ENCODE measurements at places on chromosomes 3 and 15.

DNA sequence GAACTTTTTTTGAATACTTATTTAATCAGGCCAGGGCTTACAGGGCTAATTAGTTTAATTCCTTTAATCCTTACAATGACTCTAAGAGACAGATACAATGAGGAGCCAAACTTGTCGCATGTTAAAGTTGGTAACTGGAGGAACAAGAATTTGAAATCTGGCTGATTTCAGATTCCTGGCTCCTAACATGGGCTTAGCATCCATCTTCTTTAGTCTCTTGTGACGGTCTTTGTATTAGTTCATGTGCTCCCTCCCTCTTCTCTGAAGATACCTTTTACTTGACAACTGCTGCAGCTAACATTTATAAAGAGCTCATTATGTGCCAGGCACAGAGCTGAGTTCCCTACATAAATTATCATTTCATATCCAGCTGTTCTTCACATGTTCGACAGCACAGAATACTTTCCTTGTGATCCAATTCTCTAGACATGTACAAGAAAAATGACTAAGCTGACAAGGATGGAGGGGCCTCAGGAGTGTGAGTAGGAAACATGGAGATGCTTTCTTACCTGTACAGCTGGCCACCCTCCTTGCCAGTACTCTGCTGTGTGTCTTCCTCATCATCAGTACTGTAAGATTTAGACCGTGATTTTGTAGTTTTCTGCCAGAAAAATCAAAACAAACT is 206.8 kb upstream of the STRIT1 start:
- no peak overlapping the region for H3K27ac ChIP-seq
- no peaks in the 10 kb centered on the region for H3K4me1 ChIP-seq
- no peaks in the 10 kb centered on the region for H3K27me3 ChIP-seq
- no peak overlapping the region for H3K4me3 ChIP-seq

- DNase-seq = peak; percentile 36
- H3K4me3 ChIP-seq = no peak overlapping the region
- no peaks in the 10 kb centered on the region for H3K4me1 ChIP-seq
- H3K27me3 ChIP-seq = no peaks in the 10 kb centered on the region
- H3K36me3 ChIP-seq = no peaks in the 10 kb centered on the region
Observed at GRCh38 chr15:62254137-62254934, 89.3 kb upstream of the C2CD4B start.

DNA sequence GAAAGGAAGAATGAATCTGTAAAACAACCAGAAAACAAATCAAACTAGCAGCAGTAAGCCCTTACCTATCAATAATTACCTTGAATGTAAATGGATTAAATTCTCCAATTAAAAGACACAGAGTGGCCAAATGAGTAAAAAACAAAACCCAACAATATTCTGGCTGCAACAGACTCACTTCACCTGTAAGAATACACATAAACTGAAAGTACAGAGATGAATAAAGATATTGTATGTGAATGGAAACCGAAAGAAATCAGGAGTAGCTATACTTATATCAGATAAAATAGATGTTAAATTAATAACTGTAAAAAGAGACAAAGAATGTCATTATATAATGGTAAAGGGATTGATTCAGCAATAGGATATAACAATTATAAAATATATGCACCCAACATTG is 514.5 kb upstream of the DPPA4 start:
- no peak for DNase-seq
- no peaks in the 10 kb centered on the region for H3K4me1 ChIP-seq
- H3K36me3 ChIP-seq = no peaks in the 10 kb centered on the region
- no peaks in the 10 kb centered on the region for H3K27me3 ChIP-seq
- no peak overlapping the region for H3K4me3 ChIP-seq

DNA sequence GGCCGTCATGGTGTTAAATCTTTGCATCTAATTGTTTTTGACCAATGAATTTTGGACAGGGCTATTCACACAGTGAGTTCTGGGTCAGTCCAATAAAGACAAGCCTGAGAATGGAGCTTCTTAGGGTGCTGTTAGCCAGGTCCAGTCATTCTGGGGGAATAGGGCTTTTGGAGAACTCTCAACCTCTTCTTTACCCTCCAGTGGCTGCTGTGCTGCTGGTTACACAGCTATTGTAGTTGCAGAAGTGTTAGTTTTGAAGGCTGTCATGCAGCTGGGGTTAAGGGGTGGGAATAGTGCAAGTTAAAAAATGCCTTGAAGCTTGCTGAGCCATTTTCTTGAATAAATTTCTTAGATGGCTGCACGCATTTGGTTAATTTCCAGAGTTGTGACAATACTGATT is 89.9 kb downstream of the CHD2 start:
- no peaks in the 10 kb centered on the region for H3K27me3 ChIP-seq

- no peaks in the 10 kb centered on the region for H3K36me3 ChIP-seq
- no peak overlapping the region for H3K4me3 ChIP-seq
- DNase-seq = no peak
- H3K4me1 ChIP-seq = no peaks in the 10 kb centered on the region
- no peak overlapping the region for H3K27ac ChIP-seq
Observed at GRCh38 chr15:99753066-99753465, 19.8 kb upstream of the LYSMD4 start.

DNA sequence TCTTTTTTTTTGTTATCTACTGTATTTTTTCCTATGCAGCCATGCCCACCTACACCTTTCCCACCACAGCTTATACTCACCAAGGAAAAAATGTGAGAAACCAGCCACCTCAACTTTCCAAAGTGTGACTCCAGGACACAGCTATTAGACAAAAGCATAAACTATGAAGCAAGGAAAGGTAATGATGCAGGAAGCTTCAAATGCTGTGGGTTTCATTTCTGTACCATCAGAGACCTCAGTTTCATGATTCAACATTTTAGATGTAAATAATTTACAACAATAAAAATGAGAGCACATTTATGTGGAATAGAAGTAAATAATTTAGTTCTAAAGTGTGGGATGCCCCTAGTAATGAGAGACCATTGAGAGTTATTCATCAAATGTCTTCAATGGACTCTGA is 115.1 kb downstream of the CDIN1 start:
- DNase-seq = no peak
- H3K27ac ChIP-seq = no peak overlapping the region
- no peak overlapping the region for H3K4me3 ChIP-seq
- no peaks in the 10 kb centered on the region for H3K4me1 ChIP-seq

DNA sequence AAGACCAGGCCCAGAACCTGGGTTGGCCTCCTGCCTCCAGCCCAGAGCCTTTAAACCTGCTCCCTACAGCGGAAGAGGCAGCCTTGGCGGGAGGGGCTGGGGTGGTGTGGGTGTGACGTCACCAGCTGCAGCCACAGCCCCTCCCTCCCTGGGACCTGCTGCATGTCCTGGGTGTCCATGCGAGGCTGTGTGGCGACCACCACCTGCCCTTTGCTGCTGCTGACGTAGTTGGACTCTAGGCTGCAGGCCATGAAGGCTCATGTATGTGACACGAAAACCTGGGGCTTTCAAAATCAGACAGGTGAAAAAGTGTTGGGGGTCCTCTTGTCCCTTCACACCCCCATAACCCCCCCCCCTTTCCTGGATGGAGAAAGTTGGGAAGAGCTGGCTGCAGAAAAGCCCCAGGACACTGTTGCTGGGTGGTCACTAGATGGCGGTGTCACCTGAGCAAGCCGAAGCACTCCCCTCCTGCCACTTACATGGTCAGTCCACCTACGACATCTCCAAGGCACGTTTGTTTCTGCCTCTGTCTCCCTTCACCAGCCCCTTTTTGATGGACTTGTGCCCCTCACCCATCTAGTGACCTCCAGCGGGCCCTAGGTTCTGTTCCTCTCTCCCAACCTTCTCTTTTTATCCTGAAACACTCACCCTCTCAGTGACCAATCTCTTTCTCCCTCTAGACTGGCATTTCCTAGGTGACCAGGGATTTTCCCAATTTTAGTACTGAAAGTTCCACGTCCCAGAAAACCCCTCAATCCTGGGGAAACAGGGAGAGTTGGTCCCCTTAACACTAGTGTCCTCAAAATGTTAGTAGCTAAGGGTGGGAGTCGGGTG is 35.2 kb downstream of the SLC6A20 start:
- H3K27ac ChIP-seq = no peak overlapping the region
- DNase-seq = no peak
- no peak overlapping the region for H3K4me3 ChIP-seq
- no peaks in the 10 kb centered on the region for H3K27me3 ChIP-seq
- H3K4me1 ChIP-seq = no peaks in the 10 kb centered on the region
- H3K36me3 ChIP-seq = no peaks in the 10 kb centered on the region

DNA sequence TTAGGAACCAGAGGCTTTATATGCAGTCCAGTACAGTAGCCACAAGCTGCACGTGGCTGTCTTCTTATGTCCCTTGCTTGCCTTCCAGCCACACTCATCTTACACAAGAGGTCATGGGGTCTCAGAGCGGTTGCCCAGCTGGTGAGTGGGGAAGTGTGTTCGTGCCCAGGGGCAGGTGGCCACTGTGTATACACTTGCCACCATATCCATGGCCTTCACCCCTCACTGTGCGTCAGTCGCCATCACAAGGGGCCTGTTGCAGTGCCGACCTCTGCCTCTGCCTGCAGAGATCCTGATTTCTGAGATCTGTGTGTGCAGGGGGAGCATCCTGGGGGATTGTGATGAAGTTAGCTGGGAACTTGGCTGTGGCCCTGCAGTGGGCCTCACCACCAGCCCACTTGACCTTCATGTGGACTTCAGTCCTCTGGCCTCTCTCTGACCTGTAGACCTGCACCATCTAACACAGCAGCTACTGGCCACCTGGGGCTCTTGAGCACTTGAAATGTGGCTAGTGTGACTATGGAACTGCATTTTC is 43.1 kb upstream of the SACM1L start:
- no peaks in the 10 kb centered on the region for H3K36me3 ChIP-seq
- no peak overlapping the region for H3K27ac ChIP-seq
- H3K4me1 ChIP-seq = peaks cover 39% of the 10 kb centered on the region

All from tibial nerve (tissue), 4 donors.